ENCODE measurements at places on chromosomes 11 and 22. TPM values are rescaled to one million over a fixed set of nuclear protein-coding genes. Genes with fewer than 3 reads are reported as not detected.

Gene OAF
- total RNA-seq, result 41.3 TPM

Gene KRTAP5-9
- not detected for total RNA-seq

Gene RFPL3
- not detected for total RNA-seq

- H3K4me3 ChIP-seq, result no peak overlapping the region
- no peaks in the 10 kb centered on the region for H3K27me3 ChIP-seq
- no peak overlapping the region for H3K27ac ChIP-seq
- no peak for DNase-seq
- H3K36me3 ChIP-seq, result no peaks in the 10 kb centered on the region
Observed at GRCh38 chr11:117562136-117562535, 234.5 kb downstream of the CEP164 start.

GRCh38 chr11:93823210-93823609 lies 27.2 kb downstream of the VSTM5 start:
- H3K36me3 ChIP-seq, result peaks cover 2% of the 10 kb centered on the region
- no peak for DNase-seq
- H3K27ac ChIP-seq, result no peak overlapping the region
- peaks cover 14% of the 10 kb centered on the region for H3K4me1 ChIP-seq
- H3K27me3 ChIP-seq, result no peaks in the 10 kb centered on the region

DNA sequence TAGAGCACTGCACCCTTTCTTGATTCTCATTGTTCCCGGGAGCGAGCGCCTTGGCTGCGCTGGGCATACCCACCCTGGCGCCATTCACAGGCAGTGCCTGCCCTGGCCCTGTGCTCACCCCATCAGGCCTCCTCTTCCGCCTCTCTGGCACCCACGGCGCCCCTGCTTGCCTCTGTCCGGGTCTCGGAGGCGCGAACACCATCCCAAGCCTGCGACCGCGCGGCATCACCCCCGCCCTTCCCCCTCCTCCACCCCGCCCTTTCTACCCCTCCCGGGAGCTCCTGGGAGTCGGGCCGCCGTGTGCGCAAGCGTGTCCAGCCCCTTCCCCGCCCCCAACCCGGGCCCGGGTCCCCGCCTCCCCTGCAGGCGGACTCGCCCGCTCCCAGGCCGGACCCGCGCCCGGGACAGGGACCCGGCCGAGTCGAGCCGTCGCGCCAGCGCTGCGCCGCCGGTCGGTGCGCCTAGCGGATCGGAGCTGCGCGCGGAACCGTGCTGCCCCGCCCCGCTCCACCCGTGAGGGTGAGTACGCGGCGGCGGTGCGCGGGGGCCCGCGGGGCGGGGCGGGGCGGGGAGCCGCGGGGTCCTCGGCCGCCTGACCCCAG lies at the start of gene ST3GAL4:
ST3GAL4 (plus strand) TSS at position 363 of the 602 bp plus-strand sequence. CDS start 50,470 bp downstream, outside the sequence.
- H3K27ac ChIP-seq, result peak within 1 kb of the TSS; percentile 98
- H3K4me1 ChIP-seq, result peaks cover 57% of the 10 kb centered on the region
- H3K27me3 ChIP-seq, result no peaks in the 10 kb centered on the region
- peak within 1 kb of the TSS; percentile 94 for H3K4me3 ChIP-seq

DNA sequence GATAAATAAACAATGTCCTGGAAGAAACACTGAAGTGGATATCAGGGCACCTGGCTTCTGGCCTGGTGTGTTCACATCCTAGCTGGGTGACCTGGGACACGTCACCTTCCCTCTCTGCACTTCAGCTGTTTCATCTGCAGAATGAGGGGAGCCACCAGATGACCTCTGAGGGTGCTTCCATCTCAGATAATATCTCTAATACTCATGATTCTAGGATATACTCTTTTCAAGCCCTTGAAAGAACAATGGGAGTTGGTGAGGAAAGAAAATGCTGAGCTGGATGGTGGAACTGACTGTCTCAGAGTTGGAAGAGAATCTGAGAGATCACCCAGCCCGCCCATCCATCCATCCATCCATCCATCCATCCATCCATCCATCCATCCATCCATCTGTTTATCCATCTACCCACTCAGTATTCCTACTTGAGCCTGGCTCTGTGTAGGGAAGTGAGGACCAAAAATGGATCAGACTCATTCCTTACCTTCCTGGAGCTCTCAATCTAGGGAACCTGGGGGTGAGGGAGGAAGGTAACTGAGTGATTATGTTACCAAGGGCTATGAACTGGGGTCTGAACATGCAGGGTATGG lies 28.2 kb upstream of the LIPT2 start:
- no peak for DNase-seq
- H3K36me3 ChIP-seq, result no peaks in the 10 kb centered on the region
- H3K4me1 ChIP-seq, result no peaks in the 10 kb centered on the region
- no peak overlapping the region for H3K27ac ChIP-seq

GRCh38 chr11:57491371-57492061 lies 24.0 kb downstream of the SLC43A1 start:
- no peak overlapping the region for H3K4me3 ChIP-seq
- no peaks in the 10 kb centered on the region for H3K27me3 ChIP-seq
- no peak overlapping the region for H3K27ac ChIP-seq
